ENCODE measurements at places on chromosomes 1 and 21. TPM values are rescaled to one million over a fixed set of nuclear protein-coding genes. Genes with fewer than 3 reads are reported as not detected.
A peak's percentile ranks its signal among the peaks of the same experiment; 100 is the strongest.

DNA sequence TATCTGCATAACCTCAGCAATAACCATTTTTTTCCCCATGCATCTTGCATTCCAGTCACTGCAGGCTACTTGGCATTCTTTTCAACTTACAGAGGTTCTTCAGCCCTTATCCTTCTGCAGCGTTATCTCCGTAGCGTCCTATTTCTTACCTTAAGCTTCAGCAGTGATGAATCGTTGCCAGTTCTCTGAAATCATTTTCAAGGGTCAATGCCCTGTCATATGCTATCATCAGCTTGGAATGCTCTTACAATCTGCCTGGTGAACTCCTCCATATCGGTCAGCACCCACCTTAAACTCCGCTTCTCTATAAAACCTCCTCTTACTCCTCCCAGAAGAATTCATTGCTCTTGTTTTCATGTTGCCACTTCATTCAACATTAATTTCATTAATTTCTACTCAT is 105.1 kb upstream of the DPH5 start:
- H3K4me1 ChIP-seq = no peaks in the 10 kb centered on the region
- DNase-seq = no peak
- H3K27ac ChIP-seq = no peak overlapping the region

GRCh38 chr1:91672601-91673161 is 172.0 kb downstream of the CDC7 start:
- DNase-seq = no peak
- H3K4me3 ChIP-seq = no peak overlapping the region

DNA sequence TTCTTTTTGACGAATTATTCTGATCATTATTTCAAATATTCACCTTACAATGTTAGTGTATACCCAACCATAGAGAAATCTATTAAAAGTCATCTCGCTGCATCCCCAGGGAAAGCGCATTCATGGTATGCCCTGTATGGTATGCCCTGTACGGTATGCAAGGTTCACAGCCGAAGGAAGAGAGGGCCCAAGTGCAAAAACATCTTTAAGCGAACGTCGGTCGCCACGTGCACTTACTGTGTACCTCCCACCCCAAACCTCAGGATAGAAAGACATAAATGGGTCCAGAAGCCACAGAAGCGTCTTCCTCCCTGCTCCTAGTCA is 14.4 kb downstream of the HLX start:
- no peak overlapping the region for H3K27ac ChIP-seq
- H3K4me1 ChIP-seq = no peaks in the 10 kb centered on the region
- no peak overlapping the region for H3K4me3 ChIP-seq
- DNase-seq = no peak
- H3K36me3 ChIP-seq = no peaks in the 10 kb centered on the region
- H3K27me3 ChIP-seq = peaks cover 27% of the 10 kb centered on the region

- no peaks in the 10 kb centered on the region for H3K27me3 ChIP-seq
- no peaks in the 10 kb centered on the region for H3K36me3 ChIP-seq
- no peak overlapping the region for H3K27ac ChIP-seq
- no peak overlapping the region for H3K4me3 ChIP-seq
- no peak for DNase-seq
Measured at GRCh38 chr1:241838897-241839296, 9.1 kb upstream of the EXO1 start.

GNAT2 gene
- not detected for total RNA-seq

DNA sequence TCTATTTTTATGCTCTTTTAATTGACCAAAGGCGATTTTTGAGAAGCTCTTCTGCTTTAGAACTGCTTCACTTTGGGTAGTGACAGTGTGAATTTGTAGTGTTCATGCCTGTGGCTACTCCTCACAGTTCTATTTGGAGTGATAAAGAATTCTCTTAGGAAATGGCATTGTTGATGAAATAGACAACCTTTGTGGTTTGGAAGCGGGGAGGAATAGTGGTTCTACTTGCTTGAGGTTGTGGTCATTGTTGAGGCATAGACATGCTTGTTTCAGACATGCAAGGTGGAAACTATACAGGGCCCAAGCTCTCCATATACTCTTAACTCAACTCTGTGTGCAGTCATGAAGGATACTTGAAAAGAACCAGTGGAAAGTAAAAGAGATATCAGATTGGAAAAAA is 481.1 kb upstream of the NEGR1 start:
- H3K36me3 ChIP-seq = no peaks in the 10 kb centered on the region
- no peaks in the 10 kb centered on the region for H3K27me3 ChIP-seq
- DNase-seq = no peak

- peaks cover 61% of the 10 kb centered on the region for H3K27me3 ChIP-seq
- H3K36me3 ChIP-seq = no peaks in the 10 kb centered on the region
- no peak overlapping the region for H3K27ac ChIP-seq
Measured at GRCh38 chr1:55305735-55306134, 90.6 kb upstream of the USP24 start.

CFAP126 gene
- not detected for total RNA-seq

GRCh38 chr1:232600424-232601258 is 29.3 kb downstream of the SIPA1L2 start:
- no peaks in the 10 kb centered on the region for H3K4me1 ChIP-seq
- no peaks in the 10 kb centered on the region for H3K36me3 ChIP-seq
- no peak overlapping the region for H3K27ac ChIP-seq
- no peaks in the 10 kb centered on the region for H3K27me3 ChIP-seq

DNA sequence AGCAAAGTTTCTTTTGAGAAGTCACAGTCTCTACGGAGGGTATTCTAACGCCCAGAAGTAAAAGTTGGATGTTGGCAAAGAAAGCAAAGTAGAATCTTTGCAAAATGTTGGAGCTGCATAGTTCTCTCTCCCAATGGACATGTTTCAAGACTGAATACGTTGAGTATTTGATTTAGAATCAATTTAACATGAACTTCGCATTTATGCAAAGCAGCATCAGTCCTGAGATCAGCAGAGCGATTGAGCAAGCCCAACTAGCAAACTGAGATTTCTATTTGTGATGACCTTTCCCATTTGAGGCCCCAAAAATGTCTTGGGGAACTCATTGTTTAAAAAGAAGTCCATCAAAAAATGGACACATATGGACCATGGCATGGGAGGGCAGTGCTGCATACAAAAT is 8.0 kb downstream of the RUNX1 start:
- DNase-seq = no peak
- peaks cover 2% of the 10 kb centered on the region for H3K36me3 ChIP-seq
- H3K27me3 ChIP-seq = no peaks in the 10 kb centered on the region
- H3K4me1 ChIP-seq = peaks cover 8% of the 10 kb centered on the region
- H3K27ac ChIP-seq = no peak overlapping the region

ETV3L gene
- total RNA-seq = not detected

LRRN2 gene
- total RNA-seq = not detected

FGR gene
- not detected for total RNA-seq

GRCh38 chr1:115069659-115070308 is 19.5 kb downstream of the TSPAN2 start:
- no peaks in the 10 kb centered on the region for H3K36me3 ChIP-seq
- H3K4me3 ChIP-seq = no peak overlapping the region
- no peaks in the 10 kb centered on the region for H3K27me3 ChIP-seq
- H3K4me1 ChIP-seq = peaks cover 29% of the 10 kb centered on the region
- no peak for DNase-seq

DNA sequence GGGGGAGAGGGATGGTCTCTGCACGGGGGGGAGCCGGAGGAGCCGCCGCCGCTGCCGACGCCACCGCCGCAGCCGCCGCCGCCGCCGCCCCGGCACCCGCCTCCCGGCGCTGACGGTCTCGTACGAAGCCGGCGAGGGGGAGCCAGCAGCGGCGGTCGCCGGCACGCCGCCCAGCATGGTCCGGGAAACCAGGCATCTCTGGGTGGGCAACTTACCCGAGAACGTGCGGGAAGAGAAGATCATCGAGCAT is 311 bp downstream of the SPEN start:
- H3K4me3 ChIP-seq = peak overlapping the region; percentile 80
- no peaks in the 10 kb centered on the region for H3K4me1 ChIP-seq
- no peak for DNase-seq
- no peak overlapping the region for H3K27ac ChIP-seq
- H3K27me3 ChIP-seq = no peaks in the 10 kb centered on the region

DNA sequence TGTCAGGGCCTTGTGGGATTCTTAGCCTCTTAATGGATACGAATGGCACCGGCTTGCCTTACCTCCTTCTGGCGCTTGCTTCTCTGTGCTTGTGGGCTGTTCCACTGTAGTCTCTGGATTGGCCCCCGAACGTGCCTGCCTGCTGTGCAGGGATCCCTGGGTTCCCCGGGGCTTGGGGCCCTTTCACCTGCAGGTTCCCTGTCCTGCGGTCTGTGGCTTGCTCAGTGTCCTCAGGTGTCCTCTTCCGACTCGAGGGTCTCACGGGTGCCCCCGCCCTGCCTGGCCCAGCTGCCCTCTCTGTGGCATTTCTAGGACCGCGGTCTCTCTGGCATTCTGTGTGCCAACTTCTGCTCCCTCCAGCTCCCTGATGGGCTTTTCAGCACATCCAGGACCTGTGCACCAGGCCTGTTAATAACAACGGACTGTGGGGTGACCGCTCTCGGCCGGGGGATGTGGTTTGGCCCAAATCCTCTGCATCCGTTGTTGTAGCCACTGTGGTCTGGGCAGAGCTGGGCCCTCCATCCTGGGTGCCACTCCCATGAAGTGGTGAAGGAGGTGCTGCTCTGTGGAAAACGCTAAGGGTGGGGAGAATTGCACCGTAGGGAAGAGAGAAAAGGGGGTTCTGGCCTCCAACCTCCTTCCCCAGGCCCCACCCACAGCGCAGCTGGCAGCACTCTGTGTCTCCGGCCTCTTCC is 12.4 kb downstream of the COL18A1 start:
- peaks cover 15% of the 10 kb centered on the region for H3K4me1 ChIP-seq
- no peak overlapping the region for H3K4me3 ChIP-seq
- peaks cover 6% of the 10 kb centered on the region for H3K36me3 ChIP-seq
- no peaks in the 10 kb centered on the region for H3K27me3 ChIP-seq

DNA sequence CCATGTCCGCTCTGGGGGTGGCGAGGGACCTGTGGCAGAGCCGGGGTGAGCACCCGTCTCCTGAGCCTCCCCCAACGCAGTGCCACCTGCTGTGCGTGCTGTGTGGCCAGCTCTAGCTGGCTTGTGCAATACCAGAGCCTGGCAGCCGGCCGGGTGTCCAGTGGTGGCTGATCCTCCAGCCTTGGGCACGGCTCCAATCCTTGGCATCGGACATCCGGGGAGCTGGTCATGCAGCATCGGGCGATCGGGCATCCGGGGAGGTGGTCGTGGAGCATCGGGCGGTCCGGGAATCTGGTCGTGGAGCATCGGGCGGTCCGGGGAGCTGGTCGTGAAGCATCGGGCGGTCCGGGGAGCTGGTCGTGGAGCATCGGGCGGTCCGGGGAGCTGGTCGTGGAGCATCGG is 8.1 kb downstream of the SLX9 start:
- no peak overlapping the region for H3K4me3 ChIP-seq
- DNase-seq = no peak
- H3K4me1 ChIP-seq = no peaks in the 10 kb centered on the region

DNA sequence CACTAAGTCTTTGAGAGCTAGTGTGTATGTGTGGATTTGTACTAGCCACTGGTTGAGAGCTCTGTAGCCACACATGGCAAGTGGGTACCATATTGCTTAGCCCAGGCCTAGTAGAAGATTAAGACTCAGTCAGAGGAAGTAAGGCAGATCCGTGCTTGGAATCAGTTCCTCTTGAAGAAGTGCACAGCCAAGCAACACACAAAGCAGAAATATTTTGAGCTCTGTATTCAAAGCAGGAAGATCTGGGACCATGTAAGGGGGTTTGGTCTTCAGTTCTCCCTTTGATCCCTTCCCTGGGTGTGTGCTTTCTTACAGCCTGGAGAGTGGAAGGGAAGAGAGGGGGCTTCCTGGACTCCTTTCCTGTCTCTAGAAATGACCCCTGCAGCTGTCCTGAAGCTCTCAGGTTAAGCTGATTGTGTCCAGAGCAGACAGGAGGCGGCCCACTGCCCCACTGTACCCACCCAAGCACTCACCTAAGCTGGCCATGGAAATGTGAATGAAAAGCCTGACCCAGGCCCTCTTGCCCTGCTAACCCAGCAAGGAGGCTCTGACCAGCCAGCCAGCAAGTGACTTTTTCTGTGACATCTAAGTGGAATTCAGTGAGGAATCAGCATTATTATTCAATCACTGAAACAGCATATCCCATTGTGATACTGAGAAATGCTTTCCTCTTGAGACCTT is 3.6 kb downstream of the ETS2 start:
- no peak for DNase-seq
- H3K27ac ChIP-seq = peak overlapping the region; percentile 20
- H3K4me3 ChIP-seq = peak overlapping the region; percentile 85
- peaks cover 85% of the 10 kb centered on the region for H3K36me3 ChIP-seq
- no peaks in the 10 kb centered on the region for H3K27me3 ChIP-seq

GRCh38 chr1:235917267-235917811 is 50.6 kb upstream of the LYST start:
- H3K4me3 ChIP-seq = peak overlapping the region; percentile 18
- DNase-seq = peak; percentile 77
- H3K36me3 ChIP-seq = no peaks in the 10 kb centered on the region
- peak overlapping the region; percentile 91 for H3K27ac ChIP-seq

CHI3L2 gene
- total RNA-seq = 0.52 TPM
